A549 treated with CORT108297 at 1 μM for 4 hours (cell line): ENCODE measurements at places on chromosomes 3 and 15. TPM values are rescaled to one million over a fixed set of nuclear protein-coding genes. Genes with fewer than 3 reads are reported as not detected.

NTRK3 gene
- total RNA-seq: 17.6 to 23.0 TPM (median 21.1 TPM) in 5 replicates

GLDN gene
- 0.02 to 0.07 TPM (median 0.03 TPM) in 3 of 5 replicates, not detected in the others for total RNA-seq

OCA2 gene
- 0.05 to 0.24 TPM (median 0.15 TPM) in 5 replicates for total RNA-seq

GCNT3 gene
- total RNA-seq: 143 to 183 TPM (median 156 TPM) in 5 replicates

GOLGA8T gene
- 0.90 to 1.8 TPM (median 1.7 TPM) in 5 replicates for total RNA-seq

SCAANT1 gene
- total RNA-seq: not detected in 5 replicates

REC114 gene
- total RNA-seq: 0.17 TPM in 1 of 5 replicates, not detected in the others

CCDC39 gene
- total RNA-seq: not detected in 5 replicates

HYAL1 gene
- 0.37 to 0.52 TPM (median 0.44 TPM) in 5 replicates for total RNA-seq

PARP3 gene
- 9.9 to 10.8 TPM (median 10.6 TPM) in 5 replicates for total RNA-seq

NAALADL2 gene
- total RNA-seq: 0.14 to 0.42 TPM (median 0.20 TPM) in 4 of 5 replicates, not detected in the other
